ENCODE measurements at places on chromosomes 16 and 17. TPM values are rescaled to one million over a fixed set of nuclear protein-coding genes. Genes with fewer than 3 reads are reported as not detected.

GRCh38 chr17:76578376-76578775, 7.3 kb downstream of the ST6GALNAC2 start:
- H3K27me3 ChIP-seq, result no peaks in the 10 kb centered on the region
- H3K4me3 ChIP-seq, result no peak overlapping the region
- no peaks in the 10 kb centered on the region for H3K36me3 ChIP-seq
- H3K4me1 ChIP-seq, result peaks cover 2% of the 10 kb centered on the region

SPN gene
- not detected for total RNA-seq

DNA sequence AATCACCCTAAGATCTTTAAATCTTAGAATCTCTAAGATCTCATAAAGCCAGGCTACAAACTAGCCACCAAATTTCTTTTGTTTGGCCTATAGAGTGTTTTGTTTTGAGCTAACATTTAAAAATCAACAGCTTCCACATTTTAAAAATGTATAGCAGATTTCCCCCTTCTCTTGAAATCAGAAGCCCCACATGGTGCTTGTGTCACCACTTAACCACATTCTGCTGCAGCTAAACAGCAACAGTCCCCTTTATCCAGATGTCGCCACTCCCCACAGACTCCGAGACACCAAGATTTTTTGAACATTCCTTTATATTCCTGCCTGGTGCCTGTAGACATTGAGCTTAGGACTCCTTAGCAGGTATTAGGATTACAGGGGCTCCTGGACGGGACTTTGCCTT, 16.0 kb downstream of the GUCY2D start:
- H3K27ac ChIP-seq, result no peak overlapping the region
- peaks cover 63% of the 10 kb centered on the region for H3K27me3 ChIP-seq
- DNase-seq, result no peak
- no peaks in the 10 kb centered on the region for H3K36me3 ChIP-seq
- H3K4me3 ChIP-seq, result no peak overlapping the region

GRCh38 chr17:70060415-70060814, 14.6 kb upstream of the KCNJ16 start:
- H3K4me3 ChIP-seq, result no peak overlapping the region
- H3K4me1 ChIP-seq, result no peaks in the 10 kb centered on the region
- peak; percentile 45 for DNase-seq
- no peaks in the 10 kb centered on the region for H3K27me3 ChIP-seq
- no peak overlapping the region for H3K27ac ChIP-seq
- H3K36me3 ChIP-seq, result no peaks in the 10 kb centered on the region

CPHXL2 gene
- total RNA-seq, result not detected

- no peak overlapping the region for H3K27ac ChIP-seq
- H3K4me1 ChIP-seq, result no peaks in the 10 kb centered on the region
- no peaks in the 10 kb centered on the region for H3K36me3 ChIP-seq
- no peak for DNase-seq
- no peak overlapping the region for H3K4me3 ChIP-seq
Observed at GRCh38 chr17:28476076-28476865, 2.8 kb downstream of the SLC13A2 start.

DNA sequence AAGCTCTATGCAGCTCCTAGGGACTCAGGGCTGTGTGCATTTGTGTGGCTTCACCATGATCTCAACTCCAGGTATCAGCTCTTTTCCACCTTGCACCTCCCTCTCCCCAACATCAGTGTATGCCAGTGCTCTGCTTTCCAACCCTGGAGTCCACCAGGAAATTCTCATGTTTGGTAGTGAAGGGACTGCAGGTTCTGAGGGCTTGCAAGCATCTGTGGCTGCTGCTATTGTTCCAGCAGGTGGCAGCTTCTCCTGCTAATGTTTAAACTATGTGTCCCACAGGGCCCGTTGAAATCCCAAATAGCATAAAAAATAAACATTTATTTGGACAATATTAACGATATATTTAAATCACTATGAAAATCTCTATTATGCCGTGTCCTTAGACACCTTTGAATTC, 82.0 kb downstream of the RGS9 start:
- no peaks in the 10 kb centered on the region for H3K36me3 ChIP-seq
- H3K27me3 ChIP-seq, result peaks cover 16% of the 10 kb centered on the region
- H3K27ac ChIP-seq, result no peak overlapping the region
- H3K4me3 ChIP-seq, result no peak overlapping the region
- DNase-seq, result no peak

Data from IMR-90 (cell line).